ENCODE measurements at places on chromosomes 1 and 21. TPM values are rescaled to one million over a fixed set of nuclear protein-coding genes. Genes with fewer than 3 reads are reported as not detected.

DNA sequence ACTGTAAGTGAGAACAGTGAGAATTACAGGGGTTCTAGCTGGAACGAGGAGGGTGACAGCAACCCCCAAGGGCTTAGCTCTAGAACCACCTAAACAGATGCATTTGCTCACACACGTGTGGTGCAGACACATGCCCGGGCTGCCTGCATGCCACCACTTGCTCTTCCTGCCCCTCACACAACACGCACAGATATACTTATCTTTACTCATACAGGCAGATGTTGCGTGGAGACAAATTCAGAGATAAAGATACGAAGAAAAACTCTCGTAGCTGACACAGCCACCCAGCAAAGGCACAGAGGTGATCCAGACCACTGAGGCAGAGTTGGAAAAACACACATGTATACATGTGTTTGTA, 13.5 kb downstream of the VANGL1 start:
- no peak for DNase-seq

Gene MROH9
- total RNA-seq, result not detected

DNA sequence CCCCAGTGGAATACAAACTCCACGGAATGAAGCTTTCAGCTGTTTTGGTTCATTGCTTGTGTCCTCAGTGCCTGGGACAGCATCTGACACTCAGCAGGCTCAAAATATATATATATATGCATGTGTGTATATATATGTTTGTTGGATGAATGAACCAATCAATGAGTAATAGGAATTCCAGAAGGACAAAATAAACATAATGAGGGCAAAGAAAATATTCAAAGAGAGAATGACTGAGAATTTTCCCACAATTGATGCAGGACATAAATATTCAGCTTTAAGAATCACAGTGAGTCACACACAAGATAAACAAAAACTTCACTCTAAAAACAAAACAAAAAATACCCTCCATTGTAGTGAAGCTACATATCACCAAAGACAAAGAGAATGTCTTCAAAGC, 64.0 kb downstream of the CHD5 start:
- DNase-seq, result no peak

Gene LPAR3
- total RNA-seq, result not detected

- DNase-seq, result no peak
These were observed 9.9 kb downstream of the KIAA1614 start for GRCh38 chr1:180922631-180923015.

DNA sequence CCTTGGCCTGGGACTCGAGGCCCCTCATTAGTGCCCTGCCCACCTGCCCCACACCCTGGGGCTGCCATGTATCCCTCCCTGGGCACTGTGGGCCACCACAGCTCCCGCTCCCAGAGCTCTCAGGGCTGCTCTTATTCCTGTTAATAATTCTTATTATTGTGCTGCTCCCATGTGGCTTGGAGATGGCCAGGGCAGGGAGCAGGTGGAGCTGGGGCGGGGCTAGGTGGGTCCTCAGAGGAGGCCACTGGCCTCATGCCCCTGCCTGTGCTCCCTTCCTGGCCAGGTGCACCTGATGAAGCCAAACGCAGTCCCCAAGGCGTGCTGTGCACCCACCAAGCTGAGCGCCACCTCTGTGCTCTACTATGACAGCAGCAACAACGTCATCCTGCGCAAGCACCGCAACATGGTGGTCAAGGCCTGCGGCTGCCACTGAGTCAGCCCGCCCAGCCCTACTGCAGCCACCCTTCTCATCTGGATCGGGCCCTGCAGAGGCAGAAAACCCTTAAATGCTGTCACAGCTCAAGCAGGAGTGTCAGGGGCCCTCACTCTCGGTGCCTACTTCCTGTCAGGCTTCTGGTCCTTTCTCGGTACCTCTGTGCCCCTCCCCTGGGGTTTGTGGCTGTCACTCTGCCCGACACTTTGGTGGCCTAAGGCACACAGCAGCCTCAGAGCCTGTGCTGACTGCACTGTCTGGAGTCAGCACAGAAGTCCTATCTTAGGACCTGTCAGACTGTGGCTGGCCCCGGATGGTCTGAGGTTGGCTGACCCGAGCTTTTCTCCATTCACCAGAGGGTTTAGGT, 34.1 kb downstream of the BMP8A start:
- DNase-seq, result no peak

Gene SAMSN1
- total RNA-seq, result 4.6 TPM

DNA sequence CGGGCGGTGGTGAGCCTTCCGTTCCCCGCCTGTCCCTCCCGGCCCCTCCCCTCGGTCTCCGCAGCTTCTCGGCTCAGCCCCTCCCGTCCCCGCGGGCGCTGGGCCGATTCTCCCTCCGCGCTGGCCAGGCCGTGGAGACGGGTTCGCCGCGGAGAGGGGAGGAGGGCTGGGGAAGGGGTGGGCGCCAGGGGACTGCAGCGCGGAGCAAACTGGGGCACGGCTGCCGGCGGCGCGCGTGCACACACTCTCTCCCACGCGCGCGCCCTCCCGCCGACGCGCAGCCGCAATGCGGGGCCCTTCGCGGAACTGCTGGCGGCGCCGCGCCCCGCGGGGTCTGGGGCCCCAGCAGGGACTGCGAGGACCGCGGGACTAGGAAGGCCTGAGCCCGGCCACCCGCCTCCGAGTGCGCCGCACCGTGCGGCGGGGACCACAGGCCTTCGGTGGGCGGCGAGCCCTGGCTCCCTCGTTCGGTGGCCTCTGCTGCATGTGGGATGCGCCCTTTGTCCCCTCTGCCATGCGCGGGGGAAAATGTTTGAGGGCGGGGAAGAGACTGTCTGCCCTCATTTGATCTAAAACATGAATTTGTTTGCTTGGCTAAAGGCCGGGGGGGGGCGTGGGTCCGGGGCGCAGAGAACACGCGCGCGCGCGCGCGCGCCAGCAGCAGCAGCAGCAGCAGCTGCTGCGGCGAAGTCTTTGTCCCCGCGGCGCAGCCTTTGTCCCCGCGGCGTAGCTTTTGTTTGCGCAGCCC, 90.7 kb upstream of the VAMP3 start:
- DNase-seq, result peak; percentile 78

Gene GFI1
- total RNA-seq, result 0.41 TPM

Gene GNG4
- total RNA-seq, result 3.9 TPM

DNA sequence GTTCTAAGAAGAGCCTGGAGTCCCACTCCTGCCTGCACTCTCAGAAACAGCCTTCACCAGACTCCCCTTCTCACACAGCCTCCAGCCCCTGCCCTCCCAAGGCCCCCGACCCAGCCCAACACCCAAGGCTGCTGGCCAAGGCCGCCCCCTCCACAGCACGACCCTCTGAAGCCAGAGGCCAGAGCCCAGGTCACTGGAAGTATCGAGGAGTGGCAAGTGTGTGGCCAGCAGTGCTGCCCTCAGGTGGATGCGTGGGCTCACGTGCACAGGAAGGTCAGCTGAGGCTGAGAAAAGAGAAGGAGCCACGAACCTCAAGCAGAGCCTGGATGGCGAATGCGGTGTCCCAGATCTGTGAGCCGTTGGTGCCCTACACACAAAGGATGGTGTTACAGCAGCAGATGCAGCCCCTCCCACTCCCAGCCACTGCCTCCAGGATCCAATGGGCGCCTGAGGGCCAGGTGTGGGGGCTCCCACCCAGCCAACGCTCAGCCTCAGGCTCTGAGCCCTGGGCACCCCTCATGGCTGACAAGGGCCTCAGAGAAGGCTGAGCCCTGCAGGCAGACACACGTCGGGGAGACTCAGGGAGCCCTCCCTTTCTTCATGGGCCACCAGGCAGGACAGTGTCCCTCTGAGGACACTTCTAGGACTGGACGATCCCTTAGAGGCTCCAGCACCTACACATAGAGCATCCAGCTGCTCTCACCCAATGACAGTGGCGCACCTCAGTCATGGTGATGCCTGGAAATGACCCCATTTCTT, 18.0 kb downstream of the LSS start:
- peak; percentile 56 for DNase-seq

GRCh38 chr1:8377271-8377981, 59.5 kb downstream of the SLC45A1 start:
- no peak for DNase-seq

DNA sequence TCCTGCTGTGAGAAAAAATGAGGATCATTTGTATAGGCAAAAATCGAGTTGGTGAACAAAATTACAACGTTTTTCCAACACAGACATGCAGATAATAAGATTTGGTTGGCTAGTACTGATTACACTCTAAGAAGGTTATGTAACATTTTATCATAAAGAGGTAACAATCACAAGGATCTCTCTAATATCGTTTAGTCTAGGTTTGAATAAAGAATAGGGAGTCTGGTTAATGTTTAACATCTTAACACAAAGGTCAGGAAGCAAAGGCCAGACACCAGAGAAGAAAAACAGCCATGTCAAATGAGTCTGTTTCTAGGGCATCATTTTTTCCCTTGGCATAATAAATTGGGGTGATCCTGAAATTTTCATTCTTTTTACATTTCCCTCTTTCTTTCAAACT, 207.4 kb upstream of the CHRM3 start:
- DNase-seq, result no peak

Gene OLIG2
- not detected for total RNA-seq

DNA sequence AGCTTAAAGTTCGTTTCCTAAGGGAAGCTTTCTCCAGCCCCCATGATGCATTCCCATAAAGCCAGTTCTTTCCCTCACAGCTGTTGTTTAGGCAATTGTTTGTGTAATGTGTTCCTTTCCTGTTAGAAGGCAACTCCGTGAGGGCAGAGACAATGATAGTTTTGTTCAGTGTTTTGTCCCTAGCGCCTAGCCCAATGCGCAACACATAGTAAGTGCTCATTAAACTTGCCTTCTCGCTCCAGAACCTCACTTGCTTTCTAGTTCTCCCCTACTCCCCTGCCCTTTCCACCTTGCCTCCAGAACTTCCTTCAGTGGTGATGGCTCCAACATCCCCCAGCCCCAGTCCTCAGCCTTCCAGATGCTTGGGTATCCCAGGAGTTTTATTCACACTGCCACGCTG, 115.4 kb downstream of the TMEM53 start:
- DNase-seq, result no peak

DNA sequence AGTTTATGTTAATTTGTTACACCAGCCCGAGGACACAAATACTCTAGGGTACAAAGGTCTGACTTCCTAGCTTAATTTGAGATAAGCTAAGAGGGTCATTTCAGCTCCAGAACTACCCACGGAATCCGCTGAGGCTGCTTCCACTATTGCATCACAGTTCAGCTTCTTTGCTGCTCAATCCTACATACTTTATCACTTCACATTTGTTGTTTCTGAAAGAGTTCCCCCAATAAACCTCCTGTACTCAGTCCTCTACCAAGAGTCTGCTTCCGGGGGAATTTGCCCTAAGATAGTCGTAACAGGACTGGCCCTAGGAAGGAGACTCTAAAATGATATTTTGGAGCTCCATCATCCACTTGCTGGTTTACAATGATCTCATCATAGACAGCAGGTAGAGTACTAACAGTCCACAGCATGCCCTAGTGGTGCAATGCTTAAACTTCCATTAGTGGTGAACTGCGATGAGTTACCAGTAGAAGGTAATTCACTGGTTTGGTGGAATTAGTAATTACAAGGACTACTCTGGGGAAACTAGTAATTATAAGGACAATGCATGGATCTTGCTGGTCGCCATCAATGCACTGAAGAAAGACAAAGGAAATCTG, 229.3 kb downstream of the USH2A start:
- DNase-seq, result no peak

Gene POU3F1
- total RNA-seq, result not detected

DNA sequence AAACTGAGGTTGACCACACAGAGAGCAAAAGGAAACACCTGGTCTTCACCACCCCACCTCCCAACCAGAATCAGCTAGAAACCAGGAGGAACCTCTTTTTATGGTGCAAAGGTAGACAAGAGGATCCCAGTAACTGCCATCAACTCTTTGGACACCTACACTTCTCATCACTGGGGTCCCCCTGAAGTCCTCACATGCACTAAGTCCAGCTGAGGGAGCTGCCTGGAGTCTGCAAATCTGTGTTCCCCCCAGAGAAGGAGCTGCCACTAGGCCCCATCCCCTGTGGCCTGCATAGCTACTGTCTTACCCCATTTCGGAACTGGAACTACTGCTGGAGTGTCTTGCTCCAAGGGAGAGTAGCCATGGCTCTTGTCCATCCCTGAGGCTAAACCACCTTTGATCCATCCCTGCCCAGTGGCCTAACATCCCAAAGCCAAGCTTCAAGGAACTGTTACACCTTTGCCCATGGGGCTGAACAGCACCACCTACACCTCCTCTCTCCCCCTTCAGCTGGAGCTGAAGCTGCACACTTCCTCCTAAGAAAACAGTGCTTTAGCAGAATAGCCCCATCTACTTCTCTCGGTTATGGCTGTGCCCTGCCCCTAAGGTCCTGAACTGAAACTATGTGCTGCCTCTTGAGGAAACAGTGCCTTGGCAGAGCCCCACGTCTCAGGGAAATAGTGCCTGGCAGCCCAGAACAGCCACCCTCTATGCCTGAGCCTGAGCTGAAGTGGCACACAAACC, 85.4 kb upstream of the CD53 start:
- DNase-seq, result no peak

Gene KRTAP7-1
- total RNA-seq, result not detected

GRCh38 chr1:111980686-111981085, 8.8 kb downstream of the KCND3 start:
- no peak for DNase-seq

DNA sequence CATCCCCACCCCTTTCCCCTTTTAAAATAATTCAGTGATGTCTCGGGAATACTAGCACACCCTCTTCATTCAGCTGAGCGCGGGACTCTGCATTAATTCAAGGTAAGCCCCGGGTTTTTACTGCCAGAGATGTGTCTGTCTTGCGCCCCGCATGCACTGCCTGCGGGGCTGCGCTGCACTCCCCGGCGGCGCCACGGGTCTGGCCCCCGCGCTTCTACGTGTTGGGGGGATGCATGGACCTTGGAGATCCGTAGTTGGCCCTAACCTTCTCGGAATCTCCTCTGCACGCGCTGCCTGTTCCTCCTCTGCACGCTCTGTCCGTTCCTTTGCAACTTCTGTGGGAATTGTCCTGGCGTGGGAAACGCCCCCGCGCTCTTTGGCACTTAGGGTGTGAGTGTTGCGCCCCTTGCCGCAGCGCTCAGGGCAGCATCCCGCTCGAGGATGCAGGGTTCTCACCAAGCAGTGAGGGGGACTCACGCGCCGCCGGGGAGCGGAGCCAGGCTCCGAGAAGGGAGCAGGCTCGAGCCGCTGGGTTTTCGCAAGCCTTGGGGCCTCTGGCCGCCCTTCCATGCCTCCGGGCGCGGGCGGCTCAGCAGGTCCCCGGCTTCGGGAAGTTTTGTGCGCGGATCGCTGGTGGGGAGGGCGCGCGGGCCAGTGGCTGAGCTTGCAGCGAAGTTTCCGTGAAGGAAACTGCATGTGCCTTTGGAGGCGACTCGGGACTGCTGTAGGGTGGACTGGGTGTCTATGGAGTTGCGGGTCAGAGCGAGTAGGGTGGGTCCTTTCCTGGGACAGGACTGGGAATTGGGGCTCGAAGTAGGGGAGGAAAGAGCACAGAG, 165.1 kb upstream of the CACNA1E start:
- no peak for DNase-seq

- DNase-seq, result no peak
These were observed 7.0 kb downstream of the TXLNA start for GRCh38 chr1:32186491-32186890.

GRCh38 chr1:228106800-228107054, 2.4 kb downstream of the MRPL55 start:
- DNase-seq, result no peak

Gene NPR1
- total RNA-seq, result 32.4 TPM

GRCh38 chr21:36323032-36323431, 3.0 kb downstream of the MORC3 start:
- DNase-seq, result no peak

Gene EPHX1
- total RNA-seq, result 66.8 TPM
